ENCODE measurements at places on chromosomes 1 and 21.

- DNase-seq = peak; percentile 72
Measured at GRCh38 chr1:21338573-21339355, 48.5 kb upstream of the ECE1 start.

- DNase-seq = no peak
Measured at GRCh38 chr1:5053744-5054143, 399.3 kb downstream of the AJAP1 start.

DNA sequence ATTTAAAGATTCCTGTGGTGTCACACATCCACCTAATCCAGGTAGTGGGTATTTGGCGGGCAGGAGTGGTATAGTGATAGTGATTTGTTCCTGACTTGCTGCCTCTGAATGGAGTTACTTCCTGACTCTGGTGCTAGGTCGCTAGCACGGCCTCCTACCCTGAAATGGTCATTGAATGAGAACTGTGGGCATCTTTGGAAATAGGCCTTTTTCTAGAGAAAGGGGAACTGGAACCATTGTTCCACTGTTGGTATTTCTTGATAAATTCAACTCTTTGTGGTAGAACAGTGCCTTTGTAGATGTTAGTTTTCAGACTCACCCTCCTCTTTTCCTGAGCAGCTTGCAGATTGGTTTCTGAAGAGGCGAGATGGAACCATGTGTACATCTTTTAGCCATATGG is 1.5 kb downstream of the QSOX1 start:
- DNase-seq = no peak

GRCh38 chr1:88825721-88826120 is 65.6 kb downstream of the GTF2B start:
- no peak for DNase-seq

DNA sequence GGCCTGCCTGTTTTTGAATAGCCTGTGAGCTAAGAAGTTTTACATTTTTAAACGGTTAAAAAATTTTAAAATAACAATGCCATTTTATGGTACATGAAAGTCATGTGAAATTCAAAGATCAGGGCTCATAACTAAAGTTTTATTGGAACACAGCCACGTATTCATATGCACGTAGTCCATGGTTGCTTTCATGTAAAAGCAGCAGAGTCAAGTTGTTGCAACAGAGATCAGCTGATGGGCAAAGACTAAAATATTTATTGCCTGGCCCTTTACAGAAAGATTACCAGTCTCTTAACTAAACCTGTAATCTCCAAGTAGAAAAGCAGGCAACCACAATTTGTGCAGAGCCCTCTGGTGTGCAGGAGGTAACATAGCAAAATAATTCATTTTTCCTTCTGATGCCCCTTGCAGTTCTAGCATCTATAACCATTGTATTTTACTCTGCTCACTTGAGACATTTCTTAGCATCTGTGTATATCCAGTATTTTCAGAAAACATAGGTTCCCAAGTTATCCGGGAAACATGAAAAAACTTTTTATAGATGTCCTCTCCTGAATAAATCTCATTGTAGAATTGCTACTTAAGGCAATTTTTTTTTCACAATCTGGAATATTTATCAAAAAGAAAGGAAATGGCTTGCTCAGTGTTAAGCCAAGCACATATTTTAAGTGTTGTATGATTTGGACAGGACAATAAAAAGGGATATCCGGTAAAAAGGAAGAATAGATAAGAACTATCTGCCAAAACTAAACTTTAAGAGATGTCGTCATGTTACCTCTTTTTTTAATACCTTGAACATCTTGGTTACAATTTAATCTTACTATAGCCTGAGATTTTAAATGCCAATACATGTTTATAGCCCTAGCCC is 430.8 kb downstream of the PLPP3 start:
- DNase-seq = no peak
